ENCODE measurements at places on chromosomes 6 and 20. TPM values are rescaled to one million over a fixed set of nuclear protein-coding genes. Genes with fewer than 3 reads are reported as not detected.

DNA sequence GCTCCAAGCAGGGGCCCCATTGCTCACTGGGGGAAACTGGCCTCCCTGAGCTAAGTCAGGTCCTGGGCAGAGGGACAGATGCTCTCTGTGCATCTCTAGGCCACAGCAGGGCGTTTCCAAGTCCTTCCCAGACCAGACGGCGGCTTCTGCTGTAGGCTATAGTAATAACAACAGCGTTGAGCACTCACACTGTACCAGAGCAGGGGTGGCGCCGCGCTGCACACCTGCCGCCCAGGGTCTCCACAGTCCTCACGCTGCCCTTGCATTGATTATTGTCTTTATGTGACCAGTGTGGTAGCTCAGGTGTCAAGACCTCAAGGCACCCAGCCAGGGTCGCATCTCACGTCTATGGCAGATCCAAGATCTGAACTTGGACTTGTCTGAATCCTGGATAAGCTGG lies 14.9 kb upstream of the CCN5 start:
- no peak overlapping the region for H3K4me3 ChIP-seq
- no peaks in the 10 kb centered on the region for H3K36me3 ChIP-seq
- no peak overlapping the region for H3K27ac ChIP-seq
- no peaks in the 10 kb centered on the region for H3K27me3 ChIP-seq

DNA sequence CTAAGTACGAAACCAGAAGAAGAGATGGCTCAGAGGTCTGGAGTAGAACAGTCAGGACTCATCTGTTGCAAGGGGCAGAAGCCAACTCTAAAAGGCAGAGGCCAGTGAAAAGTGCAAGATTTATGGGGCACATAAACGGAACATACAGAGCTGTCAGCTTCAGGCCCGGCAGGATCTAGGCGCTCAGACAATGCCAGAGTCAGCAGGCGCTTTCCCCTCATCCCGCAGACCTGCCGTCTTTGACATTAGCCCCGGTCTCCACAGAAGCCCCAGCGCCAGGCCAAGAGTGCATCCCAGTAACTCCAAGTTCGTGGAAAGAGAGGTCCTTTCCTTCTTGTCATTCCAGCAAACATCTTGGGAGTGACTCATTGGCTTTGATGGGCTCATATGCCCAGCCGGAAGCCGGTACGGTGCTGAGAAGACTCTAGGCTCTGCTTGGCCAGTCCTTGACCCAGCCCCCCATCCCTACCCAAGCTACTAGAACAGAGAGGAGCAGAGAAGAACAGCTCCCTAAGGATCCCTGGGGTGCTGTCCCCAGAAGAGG lies 260.9 kb downstream of the TAF4 start:
- no peak overlapping the region for H3K27ac ChIP-seq
- H3K4me1 ChIP-seq: no peaks in the 10 kb centered on the region
- DNase-seq: no peak
- peaks cover 99% of the 10 kb centered on the region for H3K27me3 ChIP-seq
- H3K4me3 ChIP-seq: no peak overlapping the region

The SLC13A3 gene
- 6.0 TPM for total RNA-seq

The NFATC2 gene
- 6.3 TPM for total RNA-seq

GRCh38 chr6:41157323-41157722 lies 3.2 kb upstream of the TREML1 start:
- H3K4me3 ChIP-seq: no peak overlapping the region
- no peak overlapping the region for H3K27ac ChIP-seq
- no peaks in the 10 kb centered on the region for H3K36me3 ChIP-seq
- DNase-seq: no peak
- peaks cover 53% of the 10 kb centered on the region for H3K27me3 ChIP-seq
